ENCODE measurements at places on chromosomes 7 and 10.

DNA sequence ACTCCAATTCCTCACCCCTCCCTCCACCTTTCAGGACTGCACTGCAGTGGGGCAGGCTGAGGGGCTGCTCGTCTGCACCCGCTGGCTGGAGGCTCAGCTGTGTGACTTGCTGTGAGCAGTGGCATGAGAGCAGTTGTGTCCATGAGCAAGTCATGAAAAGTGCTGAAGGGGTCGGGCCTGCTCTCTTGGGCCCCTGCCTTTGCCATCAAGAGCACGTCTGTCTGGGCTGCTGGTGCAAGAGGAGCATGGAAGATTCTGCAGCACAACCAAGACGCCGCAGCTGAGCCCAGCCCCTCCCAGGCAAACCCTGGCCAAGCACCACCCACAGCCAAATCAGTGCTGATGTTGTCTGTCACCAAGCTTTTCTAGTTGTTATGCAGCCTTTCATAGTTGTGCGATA, 284.3 kb downstream of the TCERG1L start:
- no peak for DNase-seq

DNA sequence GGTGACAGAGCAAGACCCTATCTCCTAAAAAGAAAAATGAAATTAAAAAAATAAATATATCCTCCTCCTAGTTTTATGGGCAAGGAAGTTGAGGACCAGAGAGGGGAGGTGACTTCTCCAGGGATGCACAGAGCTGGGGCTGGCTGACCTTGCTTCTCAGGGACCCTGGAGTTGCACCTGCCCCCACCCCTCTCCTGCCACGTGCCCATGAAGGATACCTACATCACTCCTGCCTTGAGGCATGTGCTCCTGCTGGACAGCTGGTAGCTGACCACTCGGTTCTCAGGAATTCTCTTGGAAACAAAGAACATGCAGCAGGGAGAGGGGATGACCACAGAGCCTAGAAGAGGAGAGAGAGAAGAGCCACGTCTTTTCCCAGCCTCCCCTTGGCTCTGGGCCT, 522 bp downstream of the CCL24 start:
- DNase-seq: no peak

- DNase-seq: peak; percentile 88
Measured at GRCh38 chr7:30938435-30939316, 25.1 kb upstream of the GHRHR start.

DNA sequence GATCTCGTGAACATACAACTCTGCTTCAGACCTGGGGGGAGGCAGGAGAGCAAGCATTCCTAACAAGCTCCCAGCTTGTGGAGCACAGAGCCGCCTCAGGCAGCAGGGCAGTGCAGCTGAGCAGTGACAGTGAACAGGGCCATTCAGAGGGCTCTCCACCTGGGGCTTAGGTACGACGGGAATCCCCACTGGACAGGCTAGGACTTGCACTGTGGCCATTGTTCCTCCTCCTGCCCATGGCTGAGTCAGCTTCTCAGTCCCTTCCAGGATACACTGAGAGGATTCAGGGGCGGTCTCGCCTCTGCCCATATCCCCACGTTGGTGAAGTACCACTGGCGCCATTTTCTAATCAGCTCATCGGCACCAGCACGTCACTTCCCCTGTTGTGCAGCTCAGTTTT, 71.1 kb downstream of the FIGNL1 start:
- no peak for DNase-seq

DNA sequence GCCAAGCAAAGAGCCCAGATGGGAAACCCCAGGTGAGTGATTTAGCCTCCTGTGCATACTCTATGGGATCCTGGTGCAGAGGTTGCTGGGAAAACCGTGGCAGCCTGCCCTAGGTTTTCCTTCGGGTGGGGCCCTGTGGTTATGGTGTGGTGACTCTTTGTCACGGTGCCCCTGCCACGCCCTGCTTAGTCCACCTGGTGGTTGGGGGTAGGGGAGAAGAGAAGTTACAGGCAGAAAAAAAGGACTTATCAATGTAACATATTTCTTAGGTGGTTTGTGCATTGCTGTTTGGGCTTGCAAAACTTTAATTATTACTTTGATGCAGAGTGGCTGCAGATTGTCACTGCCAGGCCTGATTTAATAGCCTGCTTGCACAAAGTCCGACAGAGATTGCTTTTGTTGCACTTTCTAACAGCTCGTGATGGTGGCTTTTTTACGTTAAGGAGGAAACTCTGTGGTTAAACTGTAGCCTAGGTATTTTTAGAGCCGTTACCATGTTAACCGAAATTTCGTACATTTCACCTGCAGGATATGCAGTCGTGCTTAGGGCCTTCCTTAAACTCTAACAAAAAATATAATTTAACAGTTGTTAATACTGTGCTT, 197.4 kb downstream of the RNLS start:
- DNase-seq: no peak
